A549 treated with CORT108297 at 1 μM for 4 hours (cell line): ENCODE measurements at places on chromosomes 5 and 9. TPM values are rescaled to one million over a fixed set of nuclear protein-coding genes. Genes with fewer than 3 reads are reported as not detected.

Gene CDH18
- total RNA-seq, result not detected in 5 replicates

Gene PCDHB8
- total RNA-seq, result 0.29 to 0.41 TPM (median 0.32 TPM) in 5 replicates

Gene ARHGEF37
- 0.72 to 1.2 TPM (median 0.87 TPM) in 5 replicates for total RNA-seq

Gene RBM27
- total RNA-seq, result 10.6 to 14.5 TPM (median 11.3 TPM) in 5 replicates

Gene BTNL8
- total RNA-seq, result not detected in 5 replicates

Gene TEK
- 0.02 to 0.06 TPM (median 0.03 TPM) in 5 replicates for total RNA-seq

Gene MYOZ3
- total RNA-seq, result 0.06 to 0.31 TPM (median 0.15 TPM) in 4 of 5 replicates, not detected in the other

Gene CYSTM1
- total RNA-seq, result 152 to 224 TPM (median 170 TPM) in 5 replicates

Gene SUSD1
- total RNA-seq, result 11.5 to 14.8 TPM (median 12.9 TPM) in 5 replicates

Gene LEAP2
- total RNA-seq, result 0.73 to 1.6 TPM (median 1.1 TPM) in 5 replicates

Gene ANKH
- 16.8 to 23.1 TPM (median 23.0 TPM) in 5 replicates for total RNA-seq

Gene DMRT3
- not detected in 5 replicates for total RNA-seq

Gene NMUR2
- total RNA-seq, result 0.03 to 0.09 TPM (median 0.06 TPM) in 5 replicates

Gene SH3TC2
- 0.35 to 0.58 TPM (median 0.36 TPM) in 5 replicates for total RNA-seq

Gene DBH
- not detected in 5 replicates for total RNA-seq

Gene P4HA2
- total RNA-seq, result 37.2 to 50.0 TPM (median 44.5 TPM) in 5 replicates

Gene PCDHA6
- 0.03 to 0.07 TPM (median 0.05 TPM) in 4 of 5 replicates, not detected in the other for total RNA-seq

Gene KIF12
- 1.5 to 3.5 TPM (median 2.3 TPM) in 5 replicates for total RNA-seq
